ENCODE measurements at places on chromosomes 7 and 10. TPM values are rescaled to one million over a fixed set of nuclear protein-coding genes. Genes with fewer than 3 reads are reported as not detected.

OPN1SW gene
- polyA plus RNA-seq = not detected

PUS7 gene
- 7.2 TPM for polyA plus RNA-seq

PRPS1L1 gene
- not detected for polyA plus RNA-seq

RPEL1 gene
- not detected for polyA plus RNA-seq

BTBD16 gene
- 0.55 TPM for polyA plus RNA-seq

FHIP2A gene
- 4.5 TPM for polyA plus RNA-seq

PIP gene
- polyA plus RNA-seq = not detected

RSPH10B2 gene
- polyA plus RNA-seq = not detected

RSPH10B gene
- polyA plus RNA-seq = 0.04 TPM

ANKRD30A gene
- polyA plus RNA-seq = not detected

LRRC61 gene
- 10.0 TPM for polyA plus RNA-seq

RARRES2 gene
- polyA plus RNA-seq = not detected

IFIT5 gene
- 12.4 TPM for polyA plus RNA-seq

OR2A42 gene
- polyA plus RNA-seq = not detected

GIMAP4 gene
- not detected for polyA plus RNA-seq
